Dorsolateral prefrontal cortex (tissue), 122 donors: ENCODE measurements at places on chromosomes 12 and 14.

DNA sequence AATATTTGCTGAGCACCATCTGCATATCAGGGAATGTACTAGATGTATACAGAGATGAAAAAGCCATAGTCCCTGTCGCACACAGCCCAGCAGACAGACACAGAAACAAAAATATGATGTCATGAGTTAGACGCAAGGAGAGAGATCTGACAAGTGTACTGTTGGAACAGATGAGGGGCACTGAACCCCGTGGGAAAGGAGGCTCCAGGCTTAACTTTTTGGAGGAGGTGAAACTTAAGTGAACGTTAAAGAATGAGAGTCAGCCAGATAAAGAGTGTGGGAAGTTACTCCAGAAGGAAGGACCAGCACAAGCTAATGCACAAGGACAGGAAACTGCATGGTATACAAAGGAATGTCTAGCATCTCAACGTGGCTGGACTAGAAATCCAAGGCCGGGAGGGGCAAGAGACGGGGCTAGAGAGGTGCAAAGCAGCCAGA is 2.5 kb upstream of the ACTN1 start:
- DNase-seq = no peak

DNA sequence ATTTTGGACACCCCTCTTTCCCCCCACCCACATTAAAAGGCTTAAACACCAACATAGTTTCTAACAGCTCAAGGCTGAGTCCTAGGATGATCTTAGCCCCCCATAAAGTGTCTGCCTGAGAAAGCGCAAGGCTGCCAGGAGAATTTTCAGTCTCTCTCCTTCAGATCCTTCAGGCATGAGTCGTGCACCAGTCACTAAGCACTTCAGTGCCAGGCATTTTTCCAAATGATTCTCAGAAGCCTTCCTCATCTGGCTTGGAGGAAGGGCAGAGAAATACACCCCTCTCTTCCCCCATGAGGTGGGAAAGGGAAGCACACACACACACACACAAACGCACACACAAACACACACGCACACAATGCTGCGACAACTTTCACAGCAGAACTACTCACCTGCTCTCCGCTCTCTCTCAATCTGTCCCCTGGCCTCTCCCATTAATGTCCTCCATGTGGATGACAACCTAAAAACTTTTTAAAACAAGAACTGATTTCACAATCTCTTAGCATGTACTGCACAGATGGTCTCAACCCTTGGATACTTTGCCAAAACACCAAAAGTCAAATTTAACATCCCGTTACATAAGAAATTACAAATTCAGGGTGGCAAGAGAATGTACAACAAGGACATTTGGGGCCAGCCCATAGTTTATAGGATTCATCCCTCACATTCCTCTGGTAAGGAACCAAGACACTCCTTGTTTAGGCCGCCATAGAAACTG is 49.8 kb downstream of the CKAP4 start:
- DNase-seq = no peak

GRCh38 chr14:87999277-87999676 is 5.7 kb upstream of the GPR65 start:
- DNase-seq = no peak

DNA sequence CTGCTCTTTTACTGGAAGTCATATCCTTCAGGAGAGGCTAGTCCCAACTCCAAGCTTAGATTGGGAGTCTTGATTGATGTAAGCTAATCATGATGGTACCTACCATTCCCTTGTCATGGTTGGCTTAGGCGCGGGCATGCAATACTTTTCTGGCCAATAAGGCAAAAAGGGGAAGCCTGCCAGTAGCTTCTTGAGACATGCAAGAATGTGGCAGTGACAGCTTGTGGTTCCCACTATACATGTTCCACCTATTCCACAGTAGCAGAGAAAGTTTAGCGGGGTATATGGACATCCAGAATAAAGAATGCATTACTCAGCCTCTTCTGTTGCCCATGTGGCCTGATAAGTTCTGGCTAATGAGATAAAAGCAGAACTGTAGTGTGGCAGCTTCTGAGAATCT is 55.0 kb downstream of the AP5M1 start:
- no peak for DNase-seq

DNA sequence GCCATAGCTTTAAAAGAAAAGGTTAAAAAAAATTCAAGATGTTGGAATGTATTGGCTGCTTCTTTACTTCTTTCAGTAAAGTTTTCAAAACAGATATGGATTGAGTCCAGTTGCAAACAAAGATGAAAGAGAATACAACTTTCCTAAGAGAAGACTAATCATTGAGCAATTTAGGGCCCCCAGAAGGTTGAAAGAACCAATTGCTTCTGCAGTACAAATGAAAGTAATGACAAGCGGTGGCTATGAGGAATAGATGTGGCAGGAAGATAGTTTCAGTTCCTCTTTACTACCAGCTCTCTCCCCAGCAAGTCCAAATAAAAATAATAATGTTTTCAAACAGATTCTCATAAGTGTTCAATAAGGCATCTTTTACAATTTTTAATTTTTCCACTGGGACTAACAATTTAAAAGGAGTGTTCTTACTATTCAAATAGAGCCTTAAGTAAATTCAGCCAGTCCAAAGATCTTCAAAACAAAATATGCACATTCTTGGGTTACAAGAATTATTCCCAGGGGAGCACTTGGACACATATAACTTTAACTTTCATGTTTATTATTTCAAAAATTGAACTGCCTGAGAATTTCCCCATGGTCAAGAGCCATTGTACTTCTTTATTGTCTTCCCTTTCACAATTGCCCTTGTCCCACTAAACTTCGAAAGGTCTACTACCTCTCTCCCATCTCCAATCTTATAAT is 62.3 kb upstream of the PPP1R12A start:
- DNase-seq = no peak
